BJ (cell line): ENCODE measurements at places on chromosomes 5 and 9. TPM values are rescaled to one million over a fixed set of nuclear protein-coding genes. Genes with fewer than 3 reads are reported as not detected.

Gene TAF11L5
- not detected in 2 replicates for polyA plus RNA-seq

Gene GPR151
- polyA plus RNA-seq, result not detected in 2 replicates

Gene PIP5KL1
- polyA plus RNA-seq, result 1.9 and 2.3 TPM in 2 replicates

Gene PCDHA12
- not detected in 2 replicates for polyA plus RNA-seq

Gene SIGMAR1
- 65.4 and 95.5 TPM in 2 replicates for polyA plus RNA-seq

Gene DND1
- 0.21 and 0.36 TPM in 2 replicates for polyA plus RNA-seq

Gene OR1L1
- not detected in 2 replicates for polyA plus RNA-seq

Gene WNT8A
- not detected in 2 replicates for polyA plus RNA-seq

Gene TNPO1
- 49.6 and 106 TPM in 2 replicates for polyA plus RNA-seq

Gene TAF11L3
- not detected in 2 replicates for polyA plus RNA-seq

Gene SPATA24
- polyA plus RNA-seq, result 3.4 and 4.5 TPM in 2 replicates

Gene TSSK1B
- not detected in 2 replicates for polyA plus RNA-seq

Gene FGF18
- polyA plus RNA-seq, result 0.04 TPM in 1 of 2 replicates, not detected in the other

Gene ALDH1B1
- 36.1 and 38.4 TPM in 2 replicates for polyA plus RNA-seq

Gene ZFP62
- 5.4 and 9.3 TPM in 2 replicates for polyA plus RNA-seq

Gene PCDHGC5
- 0.99 and 1.6 TPM in 2 replicates for polyA plus RNA-seq

Gene GTF3C5
- polyA plus RNA-seq, result 36.0 and 47.7 TPM in 2 replicates

Gene PCDHA9
- 0.01 and 0.06 TPM in 2 replicates for polyA plus RNA-seq

Gene SLC46A2
- not detected in 2 replicates for polyA plus RNA-seq

Gene CDH12
- polyA plus RNA-seq, result not detected in 2 replicates
